ENCODE measurements at places on chromosomes 4 and X.

GRCh38 chr4:178202422-178202821 is 760.2 kb upstream of the AGA start:
- no peak for DNase-seq

DNA sequence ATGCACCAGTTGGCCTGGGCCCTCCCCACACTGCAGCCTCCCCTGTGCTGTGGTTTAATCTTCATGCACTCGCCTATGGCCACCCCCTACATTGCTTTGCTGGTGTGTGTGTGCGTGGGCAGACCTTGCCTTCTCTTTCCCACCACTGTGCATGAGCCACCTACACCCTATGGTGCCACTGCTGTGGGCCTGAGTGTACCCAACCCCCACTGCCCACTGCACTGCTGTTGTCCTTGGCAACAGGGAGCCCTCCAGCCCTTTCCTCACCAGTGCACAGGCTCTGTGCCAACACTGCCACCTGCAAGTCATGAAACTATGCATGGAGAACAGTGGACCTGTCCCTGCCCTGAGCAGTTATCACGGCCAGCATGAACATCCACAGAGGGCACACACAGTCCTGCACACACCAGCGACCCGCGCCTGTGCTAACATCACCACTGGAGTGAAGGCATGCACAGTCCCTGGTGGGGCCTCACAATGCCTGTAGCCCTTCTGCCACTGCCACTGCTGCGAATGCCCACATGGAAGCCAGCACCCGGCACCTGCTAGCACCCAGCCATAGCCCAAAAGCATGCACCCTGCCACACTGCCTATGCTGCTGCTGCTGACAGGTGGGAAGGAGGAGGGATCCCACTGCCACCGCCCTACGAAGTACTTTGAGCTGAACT is 237.8 kb upstream of the ARSJ start:
- DNase-seq: no peak

GRCh38 chrX:9357518-9358114 is 107.2 kb upstream of the TBL1X start:
- DNase-seq: no peak

DNA sequence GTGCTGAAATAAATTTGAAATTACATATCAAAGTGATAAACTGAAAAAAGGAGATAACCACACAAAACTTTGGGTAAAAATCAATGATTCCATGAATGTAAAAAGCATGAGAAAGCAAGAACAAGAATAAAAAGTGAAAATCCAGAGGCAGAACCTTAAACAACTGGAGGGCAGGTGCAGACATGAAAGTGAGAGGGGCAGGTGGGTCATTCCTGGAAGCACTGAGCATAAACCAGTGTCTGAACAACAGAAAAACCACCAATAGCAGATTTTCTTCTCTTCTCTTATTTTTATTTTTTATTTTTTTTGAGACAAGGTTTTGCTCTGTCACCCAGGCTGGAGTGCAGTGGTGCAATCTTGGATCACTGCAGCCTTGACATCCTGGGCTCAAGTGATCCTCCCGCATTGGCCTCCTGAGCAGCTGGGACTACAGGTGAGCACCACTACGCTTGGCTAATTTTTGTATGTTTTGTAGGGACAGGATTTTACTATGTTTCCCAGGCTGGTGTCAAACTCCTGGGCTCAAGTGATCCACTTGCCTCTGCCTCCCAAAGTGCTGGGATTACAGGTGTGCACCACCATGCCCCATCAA is 46.8 kb upstream of the GPR78 start:
- DNase-seq: no peak

DNA sequence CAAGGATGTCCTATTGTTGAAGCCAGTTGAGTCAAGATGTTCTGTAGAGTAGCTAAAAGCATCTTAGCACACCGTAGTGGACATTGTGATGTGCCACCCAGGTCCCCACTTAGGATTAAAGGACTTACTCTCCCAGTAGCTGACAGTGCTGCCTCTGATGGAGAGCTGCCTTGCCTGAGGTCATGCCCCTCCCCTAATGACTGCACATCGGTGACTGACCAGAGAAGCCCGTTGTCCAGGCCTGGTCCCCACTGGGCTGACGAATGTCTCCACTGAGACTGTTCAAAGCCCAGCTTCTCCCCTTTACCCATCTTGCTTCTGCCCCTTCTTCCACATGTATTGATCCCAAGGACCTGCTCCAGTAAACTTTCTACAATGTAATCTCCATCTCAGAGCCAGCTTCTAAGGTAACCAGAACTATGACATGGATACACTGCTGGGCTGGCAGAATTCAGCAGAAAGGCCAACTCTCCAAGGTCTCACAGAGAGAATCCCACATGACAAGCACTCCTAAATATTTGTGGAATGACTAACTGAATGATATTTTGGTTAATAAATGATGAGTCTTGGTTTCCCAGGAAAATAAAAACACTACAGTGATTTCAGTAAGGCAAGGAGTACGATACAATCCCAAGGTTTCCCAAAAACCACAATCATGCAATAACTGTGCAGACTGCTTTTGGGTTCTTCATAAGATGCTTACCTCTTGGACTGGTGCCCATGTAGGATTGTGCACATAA is 82.4 kb upstream of the TMEM150C start:
- peak; percentile 87 for DNase-seq

Measured in fibroblast of skin of back (primary cell).